ENCODE measurements at places on chromosomes 16 and 17.

DNA sequence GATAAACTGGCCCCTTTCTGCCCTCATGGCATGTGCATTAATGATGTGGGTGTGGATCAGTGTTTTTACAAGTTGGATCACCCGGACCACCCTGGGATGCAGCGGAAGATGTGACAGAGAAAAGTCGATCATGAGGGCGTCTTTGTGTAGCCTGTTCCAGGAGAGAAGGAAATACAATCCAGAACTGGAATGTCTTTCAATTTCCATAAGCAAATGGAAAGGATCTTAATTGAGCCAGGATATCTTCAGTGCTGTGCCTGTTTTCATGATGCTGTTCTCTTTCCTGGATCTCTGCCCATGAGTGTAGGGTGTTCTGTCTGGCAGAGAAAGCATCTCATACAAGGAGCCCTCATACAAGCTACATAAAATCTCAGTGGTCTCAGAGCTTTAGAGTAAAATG, 481.4 kb downstream of the XYLT1 start:
- no peak overlapping the region for H3K4me3 ChIP-seq
- H3K36me3 ChIP-seq: no peaks in the 10 kb centered on the region
- no peak overlapping the region for H3K27ac ChIP-seq
- DNase-seq: no peak
- H3K27me3 ChIP-seq: no peaks in the 10 kb centered on the region

DNA sequence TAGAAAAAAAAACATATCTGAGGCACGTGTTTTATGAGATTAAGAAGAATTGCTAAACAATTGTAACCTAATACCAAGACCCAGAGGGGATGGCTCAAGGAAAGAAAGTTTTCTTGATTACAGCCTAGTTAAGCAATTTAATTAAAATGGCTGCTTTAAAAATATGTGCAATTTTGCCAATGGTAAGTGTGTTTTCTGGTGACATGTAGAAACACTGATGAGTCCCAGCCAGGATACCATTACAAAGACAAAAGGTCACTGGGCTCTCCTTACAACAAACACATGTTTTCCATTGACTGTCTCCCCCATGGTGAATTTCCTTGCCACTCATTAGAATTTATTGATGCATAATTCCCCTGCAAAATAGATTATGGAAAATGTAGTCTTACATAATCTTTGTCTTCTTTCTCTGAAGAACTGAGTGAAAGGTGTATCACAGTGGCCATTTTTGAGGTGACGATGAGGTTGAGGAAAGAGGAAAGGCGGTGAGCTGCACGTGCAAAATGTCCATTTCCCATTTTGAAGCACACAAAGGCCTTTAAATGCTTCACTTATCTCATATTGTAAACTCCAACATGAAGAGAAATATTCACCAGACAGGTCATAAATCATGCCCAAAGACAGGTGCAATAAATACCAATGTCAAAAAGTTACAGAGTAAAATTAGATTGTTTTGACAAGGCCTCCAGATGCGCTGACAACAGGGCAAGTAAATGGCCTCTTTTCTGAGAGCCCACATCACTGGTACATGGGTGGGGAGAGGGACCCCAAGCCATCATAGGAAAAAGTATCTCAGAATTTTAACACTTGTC, 696.9 kb downstream of the KCNJ2 start:
- DNase-seq: no peak
- H3K4me3 ChIP-seq: no peak overlapping the region
- H3K36me3 ChIP-seq: no peaks in the 10 kb centered on the region
- no peaks in the 10 kb centered on the region for H3K4me1 ChIP-seq
- H3K27ac ChIP-seq: no peak overlapping the region

DNA sequence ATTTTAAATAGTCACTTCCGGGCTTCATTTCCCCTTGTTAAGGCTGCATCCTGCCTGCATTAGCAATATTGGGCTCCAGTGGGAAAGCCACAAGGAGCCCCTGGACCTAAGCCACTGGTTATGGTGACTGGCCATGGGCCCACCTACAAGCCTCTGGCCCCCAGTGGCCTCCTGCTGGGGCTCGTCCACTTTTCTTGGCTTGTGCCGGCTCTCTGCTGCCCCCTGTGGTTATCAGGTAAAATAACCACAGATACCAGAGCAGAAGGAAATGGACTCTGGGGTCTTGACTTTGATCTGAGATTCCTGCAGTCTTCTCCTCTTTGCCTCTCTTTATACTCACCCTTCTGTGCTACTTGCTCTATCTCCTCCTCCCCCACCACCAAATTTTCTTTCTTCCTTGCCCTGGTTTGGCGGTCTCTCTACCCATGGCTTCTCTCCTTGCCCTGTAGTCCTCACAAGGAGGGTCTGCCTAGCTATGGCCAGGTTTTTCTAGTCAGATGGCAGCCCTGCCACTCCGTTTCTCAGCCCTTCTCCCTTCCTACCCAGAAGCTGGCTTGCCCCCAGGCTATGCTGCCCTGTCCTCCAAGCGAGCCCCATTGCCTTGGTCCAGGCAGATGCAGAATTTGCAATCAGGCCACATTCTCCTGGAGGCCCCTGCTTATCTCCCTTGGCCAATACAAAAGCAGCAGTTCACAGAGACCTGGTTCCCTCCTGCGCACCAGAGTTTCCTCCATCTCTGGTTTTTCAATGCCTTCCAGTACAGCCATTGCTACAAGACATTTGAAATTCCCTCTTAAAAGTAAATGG, 82.9 kb upstream of the RCVRN start:
- H3K4me3 ChIP-seq: no peak overlapping the region
- peaks cover 1% of the 10 kb centered on the region for H3K27me3 ChIP-seq
- no peaks in the 10 kb centered on the region for H3K4me1 ChIP-seq
- peak; percentile 33 for DNase-seq
- H3K36me3 ChIP-seq: no peaks in the 10 kb centered on the region

DNA sequence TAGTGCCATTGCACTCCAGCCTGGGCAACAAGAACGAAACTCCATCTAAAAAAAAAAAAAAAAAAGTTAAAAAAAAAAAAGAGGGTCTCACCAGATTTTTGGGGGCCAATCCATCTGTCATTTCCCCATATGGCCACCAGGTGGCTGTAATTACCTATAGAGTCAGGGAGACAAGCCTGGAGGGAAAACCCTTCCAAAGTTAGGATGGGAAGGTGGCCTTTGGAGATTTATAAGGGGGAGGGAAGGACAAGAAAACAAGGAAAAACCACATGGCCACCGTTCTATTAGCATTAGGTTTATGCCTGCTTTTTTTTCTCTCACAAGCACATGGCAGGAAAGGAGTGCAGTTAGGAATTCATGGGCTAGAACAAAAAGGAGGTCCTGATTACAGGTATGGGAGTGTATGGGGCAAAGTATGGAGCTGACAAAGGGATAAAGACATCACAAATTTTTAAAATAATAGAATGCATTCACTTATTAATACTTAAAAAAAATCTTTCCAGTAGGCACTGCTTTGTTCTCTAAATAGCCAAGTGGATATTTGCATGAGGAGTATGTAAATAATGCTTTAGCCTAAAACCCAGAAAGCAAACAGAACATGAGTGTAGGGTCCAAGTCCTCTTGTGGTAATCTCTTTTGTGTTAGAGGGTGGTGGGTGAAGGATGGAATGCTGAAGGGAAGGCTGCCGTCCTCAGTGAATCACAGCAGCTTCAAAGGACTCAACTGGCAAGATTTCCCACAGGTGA, 5.1 kb downstream of the CYB5D1 start:
- H3K4me1 ChIP-seq: peaks cover 33% of the 10 kb centered on the region
- no peak overlapping the region for H3K4me3 ChIP-seq
- H3K27me3 ChIP-seq: no peaks in the 10 kb centered on the region
- no peak overlapping the region for H3K27ac ChIP-seq

DNA sequence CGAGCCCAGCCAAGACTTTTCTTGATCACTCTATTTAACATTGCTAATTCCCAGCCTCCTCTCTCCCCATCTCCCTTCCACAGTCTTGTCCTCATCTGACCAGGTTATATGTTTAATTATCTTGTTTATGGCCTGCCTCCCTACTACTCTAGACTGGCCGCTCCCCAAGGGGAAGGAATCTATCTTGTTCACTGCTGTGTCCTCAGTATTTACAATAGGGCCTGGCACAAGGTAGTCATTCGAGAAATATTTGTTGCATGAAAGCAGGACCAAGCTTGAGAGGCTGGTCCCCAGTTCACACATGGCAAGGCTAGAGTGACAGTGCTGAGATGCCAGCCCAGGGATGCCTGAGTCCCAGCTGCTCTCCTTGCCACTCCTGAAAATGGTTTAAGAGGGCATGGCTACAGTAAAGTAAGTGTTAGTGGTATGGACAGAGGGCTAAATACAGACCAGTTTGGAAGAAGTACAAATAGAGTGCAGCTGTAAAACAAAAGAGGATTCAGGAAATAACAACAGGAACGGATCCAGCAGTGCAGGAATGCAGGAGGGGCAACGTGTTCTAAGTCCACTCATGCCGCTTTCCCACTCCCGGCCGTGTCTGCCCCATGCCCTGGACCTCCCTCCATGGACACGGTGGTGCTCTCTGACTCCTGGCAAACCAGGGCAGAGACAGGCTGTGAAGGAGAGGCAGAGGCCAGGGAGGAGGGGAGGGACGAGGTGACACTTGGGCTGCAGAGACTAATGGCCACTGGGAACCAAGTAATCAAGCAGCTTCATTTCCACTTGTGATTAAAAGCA, 65.6 kb downstream of the TOM1L2 start:
- peaks cover 4% of the 10 kb centered on the region for H3K36me3 ChIP-seq
- no peak overlapping the region for H3K4me3 ChIP-seq
- H3K4me1 ChIP-seq: no peaks in the 10 kb centered on the region
- no peaks in the 10 kb centered on the region for H3K27me3 ChIP-seq
- no peak for DNase-seq

Data from activated CD8-positive, alpha-beta T cell treated with anti-CD3 and anti-CD28 coated beads for 36 hours (primary cell).